ENCODE measurements at places on chromosomes 6 and 20.

DNA sequence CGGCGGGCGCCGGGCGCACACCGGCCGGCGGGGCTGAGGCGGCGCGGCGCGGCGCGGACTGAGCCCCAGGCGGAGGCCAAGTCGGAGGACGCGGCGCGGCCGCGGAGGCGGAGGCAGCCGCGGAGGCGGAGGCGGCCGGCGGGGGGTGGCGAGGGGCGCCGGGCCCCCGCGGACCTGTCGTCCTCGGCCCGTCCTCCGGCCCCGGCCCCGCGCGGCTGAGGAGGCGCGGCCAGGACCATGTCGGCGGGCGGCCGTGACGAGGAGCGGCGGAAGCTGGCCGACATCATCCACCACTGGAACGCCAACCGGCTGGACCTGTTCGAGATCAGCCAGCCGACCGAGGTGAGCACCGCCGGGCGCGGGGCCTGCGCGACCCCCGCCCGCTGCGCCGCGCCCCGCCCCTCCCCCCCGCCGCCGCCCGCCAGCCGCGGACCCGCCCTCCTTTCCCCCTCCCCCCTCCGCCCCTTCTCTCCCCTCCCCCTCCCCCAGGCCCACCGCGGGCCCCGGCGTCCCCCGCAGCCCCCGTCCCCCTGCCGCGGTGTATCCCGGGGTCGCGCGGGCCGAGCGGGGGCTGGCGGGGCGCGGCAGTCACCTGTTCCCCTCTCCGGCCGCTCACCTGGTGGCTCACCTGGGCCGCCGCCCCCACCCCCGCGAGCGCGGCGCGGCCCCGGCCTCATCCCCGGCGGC is at the start of gene AFDN:
Gene AFDN, plus strand, starts transcription at position 16 of the 687 bp plus-strand sequence. Its CDS starts 222 bp downstream, at position 238.
- DNase-seq: peak; percentile 69

DNA sequence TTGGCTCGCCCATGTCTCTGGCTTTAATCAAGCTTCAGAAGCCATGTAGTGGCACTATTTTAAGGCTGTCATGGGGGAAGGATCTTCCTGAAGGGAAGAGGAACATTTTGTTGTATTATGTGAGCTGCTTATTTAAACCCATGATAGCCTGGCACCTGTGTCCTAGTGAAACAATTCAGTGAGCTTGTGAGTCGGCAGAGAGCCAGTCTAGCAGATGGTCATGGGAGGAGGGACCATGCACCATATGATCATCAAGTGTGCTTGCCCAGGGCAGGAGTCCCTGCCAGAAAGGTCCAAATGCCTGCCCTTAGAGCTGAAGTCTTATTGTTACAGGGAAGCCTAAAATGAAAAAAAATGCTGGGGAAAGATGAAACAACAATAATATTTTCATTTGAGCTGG is 132.9 kb downstream of the PRDM13 start:
- DNase-seq: peak; percentile 51

DNA sequence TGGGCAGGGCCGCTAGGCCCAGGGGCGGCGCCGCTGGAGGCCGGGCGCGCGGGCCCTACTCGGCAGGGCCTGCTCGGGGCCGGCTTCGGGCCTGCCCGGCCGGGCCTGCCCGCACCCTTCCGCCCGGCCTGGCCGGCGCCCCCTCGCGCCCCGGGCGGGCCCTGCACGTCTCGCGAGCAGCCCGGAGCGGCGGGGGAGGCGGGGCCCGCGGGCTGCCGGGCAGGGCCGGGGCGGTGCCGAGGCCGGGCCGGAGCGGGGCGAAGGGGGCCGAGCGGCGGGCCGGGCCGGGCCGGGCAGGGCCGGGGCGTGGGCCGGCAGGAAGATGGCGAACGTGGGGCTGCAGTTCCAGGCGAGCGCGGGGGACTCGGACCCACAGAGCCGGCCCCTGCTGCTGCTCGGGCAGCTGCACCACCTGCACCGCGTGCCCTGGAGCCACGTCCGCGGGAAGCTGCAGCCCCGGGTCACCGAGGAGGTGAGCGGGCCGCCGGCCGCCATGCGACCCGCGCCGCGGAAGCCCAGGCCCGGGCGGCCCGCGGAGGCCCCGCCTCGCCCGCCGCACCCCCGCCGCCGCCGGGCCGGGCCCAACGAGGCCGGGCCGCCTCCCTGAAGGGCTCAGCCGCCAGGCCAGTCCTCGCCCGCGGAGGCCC is at the start of gene NPEPL1:
Gene NPEPL1, plus strand, starts transcription at position 222 of the 647 bp plus-strand sequence. Its CDS starts 101 bp downstream, at position 323.
- peak; percentile 26 for DNase-seq

DNA sequence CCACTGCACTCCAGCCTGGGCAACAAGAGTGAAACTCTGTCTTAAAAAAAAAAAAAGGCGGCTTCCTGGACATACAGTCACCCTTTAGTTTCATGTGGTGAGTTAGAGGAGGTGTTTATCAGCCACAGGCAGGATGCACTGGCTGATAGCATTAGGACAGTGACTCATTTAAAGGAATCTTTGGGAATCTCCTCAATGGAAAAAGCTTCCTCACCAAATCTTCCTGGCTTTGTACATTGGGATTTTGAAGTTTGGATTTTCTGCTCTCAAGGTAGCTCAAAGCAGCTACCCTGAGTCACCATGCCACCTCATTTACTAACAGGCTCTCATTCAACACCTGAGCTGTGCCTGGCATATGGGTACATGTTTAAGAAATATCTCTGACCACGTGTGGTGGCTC is 20.2 kb downstream of the PRPH2 start:
- DNase-seq: no peak

GRCh38 chr6:36848658-36849441 is 9.6 kb upstream of the CPNE5 start:
- DNase-seq: no peak

- no peak for DNase-seq
These were observed 26.3 kb downstream of the C6orf89 start for GRCh38 chr6:36912030-36912454.

- DNase-seq: no peak
These were observed 19.3 kb downstream of the SULF2 start for GRCh38 chr20:47765691-47766594.

DNA sequence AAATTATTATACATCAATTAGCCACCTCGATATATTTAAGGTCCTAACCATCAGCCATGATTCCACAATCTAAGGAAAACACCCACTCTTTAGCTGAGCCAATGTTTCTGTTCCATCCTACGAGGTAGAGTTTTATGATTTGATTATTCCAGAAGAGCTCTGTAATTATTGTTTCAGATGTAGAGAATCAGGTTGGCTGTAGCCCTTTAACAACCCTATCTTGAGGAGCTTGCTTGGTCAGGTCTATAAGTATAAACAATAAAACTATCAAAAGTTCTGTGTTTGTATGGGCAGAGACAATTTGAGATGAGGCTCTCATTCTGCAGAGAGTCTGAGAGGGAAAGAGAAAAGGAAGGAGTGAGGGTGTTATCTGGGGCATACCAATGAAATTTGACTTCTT is at the start of gene PBOV1:
Gene PBOV1, minus strand, starts transcription at position 43 of the 400 bp plus-strand sequence. CDS start 96 bp downstream, outside the sequence.
- no peak for DNase-seq

DNA sequence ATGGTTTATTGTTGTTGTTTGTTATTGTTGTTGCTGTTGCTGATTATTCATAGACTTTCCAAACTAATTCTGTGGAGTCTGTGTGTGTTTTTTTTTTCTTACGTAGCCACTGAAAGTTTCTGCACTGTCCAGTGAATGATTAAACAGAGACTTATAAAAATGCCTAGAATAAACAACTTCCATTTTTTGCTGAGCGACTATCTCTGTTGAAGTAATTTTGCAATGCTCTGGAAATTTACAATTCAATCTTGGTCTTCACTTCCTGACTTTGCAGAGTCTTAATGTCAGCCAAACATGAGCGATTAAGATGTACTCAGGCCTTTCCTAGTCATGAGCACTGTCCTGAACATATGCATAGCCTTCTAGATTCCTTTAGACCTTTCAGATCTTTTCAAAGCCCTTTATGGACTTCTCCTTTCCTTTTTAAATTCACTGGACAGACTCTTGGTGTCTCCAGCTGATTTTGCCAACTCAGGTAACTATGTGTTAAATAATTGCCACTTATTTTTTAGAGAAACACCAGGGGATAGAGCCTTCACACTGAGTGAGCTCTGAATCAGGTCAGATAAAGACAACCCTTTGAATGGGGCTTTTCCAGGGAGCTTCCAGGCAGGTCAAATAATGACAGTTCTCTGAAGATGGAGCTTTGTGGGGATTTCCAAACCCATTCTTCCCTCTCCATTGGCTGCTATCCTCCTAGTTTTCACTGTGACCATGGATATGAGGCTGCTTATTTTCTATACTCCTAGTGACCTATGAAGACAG is 622.8 kb upstream of the EPHA7 start:
- DNase-seq: no peak

DNA sequence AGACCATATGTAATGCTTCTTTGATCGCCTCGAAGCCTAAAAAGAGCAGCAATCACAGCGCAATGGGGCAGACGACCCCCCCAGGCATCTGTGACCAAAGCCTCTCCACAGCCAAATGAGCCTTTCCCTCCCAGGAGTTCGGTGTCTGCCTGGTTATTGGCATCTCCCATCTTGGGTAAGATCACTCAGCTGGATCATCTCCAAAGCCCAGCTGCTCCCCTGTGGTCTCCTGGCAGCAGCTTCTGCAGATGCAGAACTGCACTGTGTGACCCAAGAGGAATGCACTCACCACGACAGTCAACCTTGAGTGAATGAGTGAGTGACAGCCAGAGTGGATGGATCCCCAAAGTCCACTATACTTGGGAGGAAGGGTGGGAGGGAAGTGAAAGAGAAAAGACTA is 44.8 kb upstream of the IYD start:
- no peak for DNase-seq

GRCh38 chr20:34985461-34986310 is 30.0 kb downstream of the MYH7B start:
- no peak for DNase-seq

DNA sequence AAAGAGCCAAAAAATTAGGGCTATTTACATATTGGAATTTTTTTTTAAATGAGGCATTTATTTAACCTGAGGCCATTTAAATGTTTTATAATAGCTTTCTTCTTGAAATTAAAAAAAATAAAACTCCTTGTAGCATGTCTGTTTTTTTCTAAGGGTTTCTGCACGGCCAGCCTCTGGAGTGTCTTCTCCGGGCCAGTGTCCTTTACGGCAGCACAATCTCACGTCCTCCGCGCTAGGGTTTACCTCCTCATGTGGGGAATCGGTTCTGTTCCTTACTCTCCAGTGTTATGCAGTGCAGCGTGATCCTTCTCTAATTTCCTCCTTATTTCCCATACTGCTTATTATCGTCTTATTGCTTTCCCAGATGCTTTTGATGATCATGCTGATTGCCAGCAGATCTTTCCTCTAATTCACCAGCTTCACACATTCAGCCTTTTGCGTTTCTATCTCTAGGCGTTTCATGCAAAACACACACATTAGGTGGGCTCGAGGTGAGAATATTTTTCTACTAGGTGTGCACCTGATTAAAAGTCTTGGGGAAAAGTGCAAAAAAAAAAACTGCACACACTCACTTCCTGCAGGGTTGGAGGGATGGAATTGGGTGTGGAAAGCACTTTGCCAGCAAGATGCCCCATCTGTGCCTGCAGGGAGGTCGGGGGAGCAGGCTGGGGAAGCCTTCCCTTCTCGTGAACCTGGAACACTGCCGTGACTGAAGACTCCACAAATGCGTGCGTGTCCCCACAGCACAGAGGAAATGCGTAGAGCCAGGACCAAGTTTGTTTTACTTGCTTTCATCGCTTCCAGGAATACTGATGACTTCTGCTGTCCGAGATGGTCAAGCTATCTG is 56.1 kb downstream of the PSMG4 start:
- DNase-seq: no peak

- peak; percentile 93 for DNase-seq
These were observed 179.7 kb upstream of the MYLIP start for GRCh38 chr6:15948930-15949900.

GRCh38 chr6:80528115-80528514 is 421.6 kb downstream of the BCKDHB start:
- peak; percentile 68 for DNase-seq

DNA sequence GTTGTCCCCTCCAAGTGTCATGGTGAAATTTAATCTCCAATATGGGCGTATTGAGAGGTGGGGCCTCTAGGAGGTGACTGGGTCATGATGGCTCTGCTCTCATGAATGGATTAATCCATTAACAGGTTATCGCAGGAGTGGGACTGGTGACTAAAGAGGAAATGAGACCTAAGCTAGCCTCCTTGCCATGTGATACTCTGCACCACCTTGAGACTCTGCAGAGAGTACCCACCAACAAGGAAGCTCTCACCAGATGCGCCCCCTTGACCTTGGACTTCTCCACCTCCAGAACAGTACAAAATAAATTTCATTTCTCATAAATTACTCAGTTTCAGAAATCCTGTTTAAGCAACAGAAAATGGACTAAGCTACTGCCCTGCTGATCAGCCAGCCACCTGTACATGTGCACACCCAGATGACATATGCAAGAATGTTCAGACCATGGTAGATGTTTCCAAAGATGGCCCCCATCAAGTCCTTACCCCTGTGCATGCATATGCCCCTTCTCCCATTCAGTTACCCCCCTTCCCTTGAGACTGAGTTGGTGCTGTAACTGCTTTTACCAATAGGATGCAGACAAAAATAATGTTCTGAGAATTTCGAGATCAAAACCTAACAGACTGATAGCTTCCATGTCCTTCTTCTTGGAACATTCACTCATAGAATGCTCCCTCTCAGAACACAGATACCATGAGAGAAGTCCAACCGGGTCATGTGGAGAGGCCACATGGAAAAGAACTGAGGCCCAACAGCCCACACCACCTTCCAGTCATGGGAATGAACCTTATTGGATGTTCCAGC is 28.4 kb downstream of the MAP3K5 start:
- no peak for DNase-seq

DNA sequence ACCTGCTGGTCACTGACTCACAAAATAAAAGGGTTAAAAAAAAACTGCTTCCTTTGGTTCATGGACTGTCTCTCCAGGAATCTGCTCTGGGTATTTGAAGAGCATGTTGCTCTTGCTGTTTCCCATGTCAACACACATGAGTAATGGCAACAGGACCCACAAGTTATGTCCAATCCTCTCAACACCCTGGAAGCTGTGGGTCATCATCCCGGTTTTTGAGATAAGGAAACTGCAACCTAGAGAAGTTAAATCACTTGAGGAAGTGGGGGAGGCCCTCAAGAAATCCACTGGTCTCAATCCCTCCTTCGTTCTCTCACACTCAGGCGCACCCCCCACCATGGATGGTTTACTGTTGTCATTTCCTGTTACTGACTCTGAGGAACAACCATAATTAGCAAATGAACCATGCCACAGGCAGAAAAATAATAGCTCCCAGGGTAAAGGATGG is 12.4 kb downstream of the MAP1LC3A start:
- DNase-seq: no peak

- no peak for DNase-seq
These were observed 69.5 kb upstream of the LTV1 start for GRCh38 chr6:143773506-143774150.

DNA sequence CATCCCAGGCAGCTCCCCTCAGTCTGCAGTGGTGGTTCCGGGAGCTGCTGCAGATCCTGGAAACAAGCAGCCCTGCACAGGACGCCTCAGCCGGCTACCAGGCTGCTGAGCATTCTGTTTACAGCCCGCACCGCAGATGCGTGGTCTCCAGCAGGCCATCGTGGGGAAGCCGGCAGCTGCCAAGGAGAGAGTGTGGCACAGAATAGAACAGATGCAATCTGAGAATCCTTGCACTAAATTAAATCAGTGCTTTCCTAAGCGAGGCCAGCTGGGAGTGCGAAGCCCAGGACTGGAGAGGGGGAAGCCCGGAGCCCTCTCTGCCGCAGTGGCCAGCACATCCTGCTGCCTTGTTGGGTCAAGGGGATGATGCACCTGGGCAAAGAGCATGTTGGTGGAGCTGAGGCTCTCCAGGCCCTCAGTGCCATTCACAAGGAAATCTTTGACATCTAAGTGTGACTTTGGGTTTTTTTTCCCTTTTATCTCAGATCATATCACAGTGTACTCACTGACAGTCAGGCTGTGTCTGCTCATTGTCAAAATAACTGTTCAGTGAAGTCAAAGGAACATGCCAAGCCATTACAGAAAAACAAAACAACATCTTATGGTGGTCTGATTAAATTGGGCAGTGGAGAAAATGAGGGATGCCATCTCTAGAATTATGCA is 118.1 kb downstream of the SYNDIG1 start:
- DNase-seq: no peak

GRCh38 chr6:64280569-64280968 is 645.0 kb downstream of the PHF3 start:
- DNase-seq: peak; percentile 39
